ENCODE measurements at places on chromosomes 1 and 21. TPM values are rescaled to one million over a fixed set of nuclear protein-coding genes. Genes with fewer than 3 reads are reported as not detected.

BCL2L15 gene
- 0.32 TPM for total RNA-seq

GNG5 gene
- 17.3 TPM for total RNA-seq

NUAK2 gene
- 12.1 TPM for total RNA-seq

LORICRIN gene
- total RNA-seq, result not detected

SPRR2F gene
- total RNA-seq, result not detected

KIF14 gene
- 6.4 TPM for total RNA-seq

NHLH2 gene
- total RNA-seq, result under 0.01 TPM

RGS8 gene
- not detected for total RNA-seq

PTPN22 gene
- 0.86 TPM for total RNA-seq

LAPTM5 gene
- not detected for total RNA-seq

ITLN1 gene
- total RNA-seq, result not detected

DNA sequence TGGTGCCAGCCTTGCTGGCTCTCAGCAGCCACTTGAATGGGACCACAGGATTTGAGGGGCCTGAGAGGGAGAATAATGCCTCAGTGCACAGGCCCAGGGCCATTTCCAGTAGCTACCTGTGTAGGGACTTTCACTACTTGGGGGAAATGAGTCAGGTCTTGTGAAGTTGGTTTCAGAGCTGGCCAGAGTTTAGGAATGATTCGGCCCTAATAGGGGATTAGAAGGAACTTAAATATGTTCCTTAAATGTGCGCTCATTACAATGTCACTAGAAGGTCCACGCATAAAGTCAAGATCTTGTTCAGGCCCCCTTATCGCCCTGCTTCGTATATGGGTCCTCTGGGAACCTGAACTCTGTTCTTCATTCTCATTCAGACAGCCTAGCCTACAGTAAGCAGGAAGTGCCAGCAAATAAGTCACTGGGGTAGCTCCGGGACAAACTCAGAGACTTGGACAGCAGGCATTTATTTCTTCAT is 5.6 kb upstream of the AKR1A1 start:
- DNase-seq, result no peak

GRCh38 chr1:173393659-173394000 is 83.5 kb upstream of the PRDX6 start:
- DNase-seq, result peak; percentile 89

DNA sequence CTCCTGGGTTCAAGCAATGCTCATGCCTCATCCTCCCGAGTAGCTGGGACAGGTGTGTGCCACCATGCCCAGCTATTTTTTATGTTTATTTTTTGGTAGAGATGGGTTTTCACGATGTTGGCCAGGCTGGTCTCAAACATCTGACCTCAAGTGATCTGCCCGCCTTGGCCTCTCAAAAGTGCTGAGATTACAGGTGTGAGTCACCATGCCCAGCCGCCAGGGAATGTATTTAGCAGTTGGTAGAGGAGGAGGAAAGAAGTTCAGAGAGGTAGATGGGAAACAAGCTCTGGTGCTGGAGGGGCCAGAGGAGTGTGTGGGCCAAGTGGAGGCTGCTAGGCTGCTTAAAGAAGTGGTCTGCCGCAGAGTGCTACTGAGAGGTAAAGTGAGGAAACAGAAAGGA is 6.0 kb downstream of the DOP1B start:
- no peak for DNase-seq

DNA sequence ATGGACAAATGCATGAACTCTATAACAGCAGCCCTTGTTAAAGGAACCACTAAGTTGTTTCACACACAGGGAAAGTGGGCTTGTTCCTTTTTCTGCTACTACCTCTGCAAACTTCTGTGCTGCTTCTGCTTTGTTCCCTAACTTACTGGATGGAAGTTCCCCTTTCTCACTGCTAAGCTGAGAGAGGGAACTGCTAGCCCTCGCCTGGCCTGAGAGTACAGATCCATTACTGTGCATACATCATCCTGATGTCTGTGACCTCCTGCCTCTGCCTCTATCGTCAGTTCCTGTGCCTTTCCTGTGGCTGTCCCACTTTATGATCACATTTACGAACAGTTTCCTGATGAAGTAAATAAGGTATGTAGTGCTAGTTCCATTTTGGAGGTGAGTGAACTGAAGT is 3.5 kb downstream of the GNAT2 start:
- DNase-seq, result peak; percentile 26

DNA sequence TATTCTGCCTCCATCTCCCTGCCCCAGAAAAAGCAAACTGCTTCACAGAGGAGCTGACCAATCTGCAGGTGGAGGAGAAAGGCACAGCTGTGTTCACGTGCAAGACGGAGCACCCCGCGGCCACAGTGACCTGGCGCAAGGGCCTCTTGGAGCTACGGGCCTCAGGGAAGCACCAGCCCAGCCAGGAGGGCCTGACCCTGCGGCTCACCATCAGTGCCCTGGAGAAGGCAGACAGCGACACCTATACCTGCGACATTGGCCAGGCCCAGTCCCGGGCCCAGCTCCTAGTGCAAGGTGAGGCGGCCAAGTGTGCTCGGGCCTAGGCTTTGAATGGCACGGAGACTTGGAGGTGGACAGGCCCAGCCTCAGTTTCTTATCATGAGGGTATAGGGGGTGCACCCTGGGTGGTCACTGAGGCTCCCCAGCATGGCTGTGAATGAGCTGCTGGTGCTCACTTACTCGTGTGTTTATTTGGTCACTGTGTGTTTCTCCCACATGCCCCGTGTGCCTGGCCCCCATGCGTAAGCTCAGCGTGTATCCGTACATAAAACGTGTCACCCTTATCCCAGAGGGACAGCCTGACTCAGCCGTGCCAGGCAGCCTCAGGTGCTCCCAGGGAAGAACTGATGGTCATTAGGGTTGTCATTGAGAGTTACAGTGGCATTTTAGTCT is 75.8 kb downstream of the OBSCN start:
- no peak for DNase-seq

- DNase-seq, result no peak
Measured at GRCh38 chr1:153531638-153532037, 4.2 kb downstream of the S100A6 start.

GRCh38 chr1:183673605-183674323 is 20.6 kb upstream of the APOBEC4 start:
- DNase-seq, result no peak

GRCh38 chr1:235018720-235019444 is 109.8 kb downstream of the TOMM20 start:
- no peak for DNase-seq

DNA sequence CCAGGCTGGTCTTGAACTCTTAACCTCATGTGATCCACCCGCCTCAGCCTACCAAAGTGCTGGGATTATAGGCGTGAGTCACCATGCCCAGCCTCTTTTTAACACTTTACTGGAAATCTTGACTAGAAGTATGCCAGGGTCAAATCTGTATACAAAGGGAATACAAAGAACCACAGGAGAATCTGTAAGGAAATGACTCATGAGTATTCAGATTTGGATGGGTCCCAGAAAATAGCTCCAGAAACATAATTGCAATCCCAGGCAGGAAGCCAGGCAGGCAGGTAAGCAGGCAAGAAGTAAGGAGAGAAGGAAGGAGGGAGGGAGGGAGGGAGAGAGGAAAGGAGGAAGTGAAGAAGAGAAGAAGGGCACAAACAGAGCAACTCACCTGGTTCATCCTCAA is 22.8 kb upstream of the TIAM1 start:
- peak; percentile 45 for DNase-seq

GRCh38 chr1:19042675-19043578 is 86.5 kb upstream of the IFFO2 start:
- no peak for DNase-seq

DNA sequence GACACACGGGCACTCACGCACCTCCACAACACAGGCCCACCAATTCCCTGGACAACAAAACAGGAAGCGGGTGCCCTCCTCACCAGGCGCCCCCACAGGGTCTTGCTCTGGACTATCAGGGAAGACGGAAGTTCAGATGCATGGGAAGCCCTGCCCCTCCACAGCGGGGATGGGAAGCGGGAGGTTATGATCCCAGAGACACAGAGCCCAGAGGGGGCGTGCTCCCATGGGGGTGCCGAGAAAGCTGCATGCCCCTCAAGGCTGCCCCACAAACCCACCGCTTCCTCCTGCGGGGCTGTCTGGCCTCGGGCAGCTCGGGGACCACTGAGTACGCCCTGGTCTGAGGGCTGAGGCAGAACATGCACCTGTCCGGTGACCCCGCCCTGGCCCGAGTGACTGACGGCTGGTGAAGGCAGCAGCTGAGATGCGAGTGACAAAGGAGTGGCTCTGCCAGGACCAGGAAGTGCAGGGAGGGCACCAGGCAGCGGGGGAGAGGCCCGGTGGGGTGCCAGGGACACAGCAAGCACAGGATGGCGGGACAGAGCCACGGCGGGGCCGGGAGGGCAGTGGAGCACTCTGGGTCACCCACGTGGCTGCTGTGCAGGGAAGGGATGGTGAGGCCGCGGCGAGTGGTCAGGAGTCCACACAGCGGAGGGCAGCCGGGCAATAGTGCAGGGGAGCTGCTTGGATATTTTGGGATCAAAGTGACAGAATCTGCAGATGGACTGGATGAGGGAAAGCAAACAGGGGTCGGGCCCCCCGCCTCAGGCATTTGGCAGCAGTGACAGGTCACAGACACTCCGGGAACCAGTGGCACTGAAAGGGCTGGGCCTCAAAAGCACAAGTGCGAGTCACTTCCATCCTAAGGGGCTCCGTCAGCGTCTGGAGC is 18.6 kb downstream of the NADK start:
- no peak for DNase-seq

DNA sequence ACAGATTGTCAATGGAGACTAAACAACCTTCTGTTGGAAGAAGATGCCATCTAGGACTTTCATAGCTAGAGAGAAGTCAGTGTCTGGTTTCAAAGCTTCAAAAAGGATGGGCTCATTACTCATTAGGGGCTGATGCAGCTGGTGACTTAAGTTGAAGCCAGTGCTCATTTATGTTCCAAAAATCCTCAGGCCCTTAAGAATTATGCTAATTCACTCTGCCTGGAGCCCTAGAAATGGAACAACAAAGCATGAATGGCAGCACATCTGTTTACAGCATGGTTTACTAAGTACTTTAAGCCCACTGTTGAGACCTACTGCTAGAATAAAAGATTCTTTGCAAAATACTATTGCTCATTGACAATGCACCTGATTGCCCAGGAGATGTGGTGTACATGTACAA is 63.7 kb downstream of the TTC3 start:
- DNase-seq, result no peak

DNA sequence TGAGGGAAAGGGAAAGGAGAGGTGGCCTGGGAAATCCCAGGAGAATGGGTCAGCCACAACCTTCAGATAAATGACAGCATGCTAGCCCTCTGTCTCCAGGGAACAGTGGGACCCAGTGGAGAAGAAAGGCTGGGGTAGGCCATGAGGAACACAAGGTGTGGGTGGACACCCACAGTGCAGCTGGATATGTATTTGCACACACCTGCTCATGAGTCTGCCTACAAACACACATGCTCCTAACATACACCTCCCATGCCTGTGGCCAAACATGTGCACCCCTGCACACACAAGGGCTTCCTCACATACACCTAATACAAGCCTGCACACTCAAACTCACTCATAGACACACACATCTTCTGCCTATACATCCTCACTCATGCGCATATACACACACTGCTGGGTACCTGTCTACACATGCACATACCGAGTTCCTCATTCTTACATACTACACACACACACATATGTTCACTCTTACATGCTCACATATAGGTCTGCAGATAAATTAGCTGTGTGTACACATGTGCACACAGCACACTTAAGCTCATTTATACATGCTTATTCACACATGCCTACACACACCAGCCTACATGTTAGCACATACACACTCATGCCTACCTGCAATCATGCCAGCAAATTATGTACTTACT is 3.6 kb downstream of the C1orf216 start:
- DNase-seq, result no peak

GRCh38 chr1:7821282-7821681 is 31.6 kb downstream of the UTS2 start:
- no peak for DNase-seq

- no peak for DNase-seq
Measured at GRCh38 chr1:176501599-176501998, 38.6 kb downstream of the PAPPA2 start.

DNA sequence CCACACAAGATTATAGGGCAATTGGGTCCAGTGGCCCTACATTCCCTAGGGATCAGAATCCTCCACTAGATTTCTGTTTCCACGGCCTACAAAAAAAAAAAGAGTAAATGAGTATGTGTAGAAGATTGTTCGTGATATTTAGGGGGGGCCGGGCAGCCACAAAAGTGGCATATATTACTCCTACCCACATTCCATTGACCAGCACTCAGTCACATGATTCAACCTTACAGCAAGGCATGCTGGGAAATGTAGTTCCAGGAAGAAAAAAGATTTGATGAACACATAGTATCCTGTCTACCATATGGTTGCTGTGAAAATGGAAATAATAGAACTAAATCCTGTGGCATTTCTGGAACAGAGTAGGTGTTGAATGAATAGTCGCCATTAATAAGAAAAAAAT is 43.4 kb upstream of the GJB5 start:
- no peak for DNase-seq

- DNase-seq, result no peak
Measured at GRCh38 chr1:49213301-49213700, 436.6 kb upstream of the BEND5 start.

Data from fibroblast of villous mesenchyme (primary cell).